Activated CD4-positive, CD25-positive, alpha-beta regulatory T cell treated with anti-CD3 and anti-CD28 coated beads, Interleukin-2, amount 50 U/mL, for 24 hours (primary cell): ENCODE measurements at places on chromosomes 4 and X.
A peak's percentile ranks its signal among the peaks of the same experiment; 100 is the strongest.

DNA sequence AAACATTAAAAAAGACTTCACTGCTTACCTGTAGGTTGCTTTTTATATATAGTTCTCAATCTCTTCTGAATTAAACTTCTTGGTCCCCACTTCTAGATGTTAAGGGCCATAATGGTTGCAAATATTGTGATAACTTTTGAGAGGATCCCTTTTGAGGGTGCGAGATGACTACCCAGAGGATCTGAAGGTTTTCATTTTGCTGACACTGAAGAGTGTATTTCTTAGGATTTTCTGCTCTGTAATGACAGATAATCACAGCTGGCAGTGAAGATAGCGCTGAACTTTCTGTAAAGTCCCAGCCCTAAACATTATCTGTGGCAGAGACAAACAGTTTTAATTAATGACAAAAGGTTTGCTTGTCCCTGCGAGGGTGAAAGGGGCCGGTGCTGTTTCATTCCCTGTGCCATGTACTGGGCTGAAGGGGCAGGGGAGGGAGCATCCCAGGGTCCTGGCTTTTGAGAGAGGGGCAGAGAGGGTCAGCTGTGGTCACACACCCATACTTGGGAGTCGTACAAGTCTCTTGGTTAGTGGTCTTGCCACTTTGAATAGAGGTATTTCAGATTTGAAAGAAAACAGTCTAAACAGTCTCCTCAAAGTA lies 22.2 kb downstream of the CLCN4 start:
- ATAC-seq = no peak

DNA sequence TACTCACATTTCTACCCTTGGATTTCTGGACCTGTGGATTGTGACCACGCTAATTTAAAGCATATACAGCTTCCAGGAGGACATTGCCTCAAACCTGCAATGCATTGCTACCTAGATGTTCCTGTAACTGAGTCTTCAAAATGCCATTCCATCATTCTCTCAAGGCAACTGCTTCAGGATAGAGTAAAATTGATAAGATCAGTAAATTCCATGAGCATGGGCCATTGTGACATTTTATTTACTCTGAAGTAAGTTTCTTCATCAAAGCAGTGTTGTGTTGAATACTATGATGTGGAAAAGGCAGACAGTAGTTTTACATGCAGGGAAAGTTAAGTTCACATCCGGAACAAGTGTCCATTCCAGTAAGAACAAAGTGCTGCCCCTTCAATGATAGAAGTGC lies 991.0 kb downstream of the ARAP2 start:
- ATAC-seq = no peak

GRCh38 chr4:1636490-1637211 lies 47.5 kb downstream of the FAM53A start:
- no peak for ATAC-seq

GRCh38 chrX:5971300-5971699 lies 257.4 kb downstream of the NLGN4X start:
- no peak for ATAC-seq

GRCh38 chr4:174794543-174795094 lies 34.4 kb downstream of the GLRA3 start:
- no peak for ATAC-seq

GRCh38 chr4:16914208-16914607 lies 15.8 kb upstream of the LDB2 start:
- ATAC-seq = no peak

GRCh38 chrX:16853537-16853936 lies 16.6 kb downstream of the RBBP7 start:
- ATAC-seq = no peak

DNA sequence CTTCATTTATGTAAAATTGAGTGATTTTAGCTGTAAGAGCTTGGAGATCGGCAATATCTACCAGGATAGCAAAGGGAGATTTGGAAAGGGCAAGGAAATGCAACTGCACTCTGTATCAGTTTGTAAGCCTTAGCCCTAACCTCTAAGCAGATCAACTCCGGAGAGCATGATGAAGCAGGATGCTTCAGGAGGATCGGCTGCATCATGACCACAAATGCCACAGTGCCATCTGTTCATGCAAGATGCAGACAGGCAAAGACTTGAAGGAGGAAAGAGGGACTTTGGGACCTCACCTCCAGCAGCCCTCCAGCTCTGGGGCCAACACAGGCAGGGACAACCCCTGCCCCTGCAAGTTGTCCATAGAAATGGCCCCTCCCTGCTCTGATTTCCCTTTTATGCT lies 377.6 kb upstream of the GATB start:
- no peak for ATAC-seq

- ATAC-seq = no peak
Measured at GRCh38 chrX:12946406-12946805, 28.5 kb upstream of the TMSB4X start.

- no peak for ATAC-seq
Measured at GRCh38 chrX:110287605-110288004, 30.3 kb downstream of the AMMECR1 start.

DNA sequence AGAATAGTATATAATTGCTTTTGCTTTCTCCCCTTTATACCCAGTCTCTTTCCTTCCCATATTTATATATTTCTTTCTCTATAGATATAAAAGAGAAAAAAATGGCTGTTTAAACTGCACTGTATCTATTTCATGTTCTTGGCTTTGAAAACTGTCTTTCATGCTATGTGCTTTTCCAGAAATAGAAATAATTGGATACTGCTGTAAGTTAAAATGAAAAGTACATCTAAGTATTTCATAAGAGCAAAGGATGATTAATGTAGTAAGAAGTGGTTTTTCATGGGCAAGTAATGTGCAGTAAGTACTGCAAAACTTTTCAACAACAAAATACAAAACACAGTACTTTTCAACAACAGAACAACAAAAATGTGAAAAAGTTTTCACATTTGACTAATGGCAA lies 237.9 kb downstream of the SNCA start:
- ATAC-seq = no peak

GRCh38 chrX:17987783-17988182 lies 126.7 kb upstream of the RAI2 start:
- peak; percentile 44 for ATAC-seq

GRCh38 chr4:30716158-30716557 lies 4.0 kb upstream of the PCDH7 start:
- no peak for ATAC-seq

- ATAC-seq = peak; percentile 39
Measured at GRCh38 chr4:184475096-184475461, 729 bp upstream of the IRF2 start.
